ENCODE measurements at places on chromosomes 12 and 14.

DNA sequence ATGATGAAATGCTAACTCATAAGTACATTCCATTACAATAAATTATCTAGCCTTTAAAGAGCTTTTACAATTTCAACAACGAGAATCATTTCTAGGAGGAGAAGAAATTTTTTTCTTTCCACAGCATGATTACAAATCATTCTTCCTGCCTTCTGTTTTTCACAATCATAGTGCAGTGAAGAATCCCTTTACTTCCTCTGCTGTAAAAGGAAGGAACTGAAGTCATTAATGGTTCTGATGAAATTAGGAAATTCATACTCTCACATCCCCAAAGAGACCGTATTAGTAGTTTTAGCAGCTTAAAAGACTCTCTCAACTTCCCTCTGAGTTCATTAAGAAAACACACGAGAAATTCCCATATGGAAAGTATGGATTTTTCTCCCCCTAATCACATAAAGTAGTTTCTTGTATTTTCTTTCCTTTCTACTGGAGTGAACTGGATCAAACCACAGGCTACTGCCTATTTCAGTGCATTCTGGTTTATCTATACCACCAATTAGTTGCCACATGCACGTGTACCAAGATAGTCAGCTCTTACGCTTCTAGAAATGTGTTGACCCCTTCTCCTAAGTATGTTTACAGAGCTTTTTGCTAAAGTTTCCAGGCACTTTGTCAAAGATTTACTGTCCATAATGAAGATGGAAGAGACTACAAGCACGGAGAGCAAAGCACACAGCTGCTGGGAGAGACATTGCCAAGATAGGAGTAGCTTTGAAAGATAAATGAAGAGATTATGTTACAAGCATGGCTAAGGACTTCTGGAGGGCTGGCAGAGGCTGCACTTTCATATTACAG, 58.9 kb upstream of the KITLG start:
- peak; percentile 76 for DNase-seq

DNA sequence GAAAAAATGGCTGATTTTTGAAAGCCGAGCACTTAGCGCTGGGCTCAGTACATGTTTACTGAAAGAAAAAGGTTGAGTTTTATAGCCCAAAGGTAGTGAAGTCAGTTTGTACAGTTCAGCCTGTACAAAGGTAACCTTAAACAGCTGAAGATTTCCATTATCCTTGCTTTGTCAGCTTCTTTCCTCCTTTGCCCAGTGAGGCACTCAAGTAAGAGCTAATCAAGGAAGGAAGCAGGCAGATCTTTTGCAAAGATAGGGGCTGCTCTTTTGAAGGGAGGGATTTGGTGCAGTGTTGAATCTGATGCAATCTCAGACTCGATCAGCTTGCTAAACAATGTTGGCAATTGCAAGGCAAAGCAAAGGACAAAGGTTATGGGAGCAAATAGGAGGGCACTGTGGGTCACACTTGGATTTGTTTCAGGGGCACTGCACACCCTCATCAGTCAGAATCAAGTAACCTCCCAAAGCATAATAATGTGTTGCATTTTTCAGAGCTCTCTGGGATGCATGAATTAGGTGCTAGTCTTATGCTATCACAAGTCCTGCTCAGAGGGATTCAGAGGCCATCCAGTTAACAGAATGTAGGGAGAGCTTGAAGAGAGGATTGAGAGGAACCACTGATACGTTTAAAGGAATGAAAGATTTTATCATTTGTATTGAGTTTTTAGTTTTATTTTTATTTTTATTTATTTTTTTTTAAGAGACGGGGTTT, 44.4 kb downstream of the ANO6 start:
- peak; percentile 46 for DNase-seq

- no peak for DNase-seq
These were observed 652 bp upstream of the SELPLG start for GRCh38 chr12:108634341-108634751.

DNA sequence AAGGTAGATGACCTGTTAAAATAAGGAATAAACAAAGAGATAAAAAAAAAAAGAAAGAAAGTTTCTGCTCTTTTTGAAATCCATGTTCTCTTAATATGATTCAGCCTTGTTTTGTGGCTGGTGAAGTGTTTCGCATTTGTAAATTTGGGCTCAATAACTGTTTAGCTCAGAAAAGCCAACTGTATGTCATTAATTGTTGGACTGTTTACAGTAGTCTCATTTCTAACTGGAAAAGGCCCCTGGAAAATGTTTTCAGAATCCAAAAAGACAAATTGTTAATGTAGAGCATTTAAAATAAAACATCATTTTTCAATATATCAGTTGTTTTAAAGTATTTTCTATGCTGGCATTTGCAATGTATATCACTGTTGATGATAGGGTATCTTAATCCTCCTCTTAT, 47.4 kb upstream of the DYRK2 start:
- no peak for DNase-seq

- no peak for DNase-seq
These were observed 44.9 kb downstream of the KRT80 start for GRCh38 chr12:52146822-52147366.

GRCh38 chr14:88535149-88535548, 19.7 kb downstream of the PTPN21 start:
- DNase-seq: no peak

GRCh38 chr12:95522692-95523091, 28.6 kb downstream of the USP44 start:
- no peak for DNase-seq

DNA sequence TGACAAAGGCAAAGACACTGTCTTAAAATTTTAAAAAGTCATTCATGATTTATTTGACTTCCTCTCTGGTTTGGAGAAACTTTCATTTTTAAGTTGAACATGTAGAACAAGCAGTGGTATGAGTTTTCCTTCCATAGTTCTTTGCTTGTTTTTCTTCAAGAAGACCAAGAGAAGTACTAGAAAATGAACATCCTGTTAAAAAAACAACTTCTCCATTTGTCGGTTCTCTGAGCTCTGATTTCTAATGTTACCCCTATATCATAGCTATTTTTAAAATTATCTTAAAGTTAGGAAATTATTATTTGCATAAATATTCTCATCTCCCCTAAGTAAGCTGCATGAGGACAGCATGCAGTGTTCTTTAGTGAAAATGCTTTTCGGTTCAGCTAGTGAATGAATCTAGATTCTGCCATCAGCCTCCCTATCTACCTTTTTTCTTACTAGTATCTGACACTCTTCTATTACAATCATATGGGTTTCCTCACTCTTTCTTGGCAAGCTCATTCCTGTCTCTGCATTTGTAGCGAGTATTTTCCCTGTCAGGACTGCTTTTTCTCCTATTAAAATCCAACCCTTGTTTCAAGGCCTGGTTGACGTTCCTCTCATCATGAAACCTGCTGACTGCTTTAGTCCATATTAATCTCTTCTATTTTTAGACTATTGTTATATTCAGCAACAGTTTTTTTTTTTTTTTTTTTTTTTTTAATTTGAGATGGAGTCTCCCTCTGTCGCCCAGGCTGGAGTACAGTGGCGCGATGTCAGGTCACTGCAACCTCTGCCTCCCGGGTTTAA, 15.8 kb downstream of the DIP2B start:
- DNase-seq: no peak

GRCh38 chr14:104766863-104767633, 14.1 kb downstream of the SIVA1 start:
- no peak for DNase-seq

- peak; percentile 74 for DNase-seq
These were observed 363.4 kb downstream of the NUAK1 start for GRCh38 chr12:105775343-105775742.

DNA sequence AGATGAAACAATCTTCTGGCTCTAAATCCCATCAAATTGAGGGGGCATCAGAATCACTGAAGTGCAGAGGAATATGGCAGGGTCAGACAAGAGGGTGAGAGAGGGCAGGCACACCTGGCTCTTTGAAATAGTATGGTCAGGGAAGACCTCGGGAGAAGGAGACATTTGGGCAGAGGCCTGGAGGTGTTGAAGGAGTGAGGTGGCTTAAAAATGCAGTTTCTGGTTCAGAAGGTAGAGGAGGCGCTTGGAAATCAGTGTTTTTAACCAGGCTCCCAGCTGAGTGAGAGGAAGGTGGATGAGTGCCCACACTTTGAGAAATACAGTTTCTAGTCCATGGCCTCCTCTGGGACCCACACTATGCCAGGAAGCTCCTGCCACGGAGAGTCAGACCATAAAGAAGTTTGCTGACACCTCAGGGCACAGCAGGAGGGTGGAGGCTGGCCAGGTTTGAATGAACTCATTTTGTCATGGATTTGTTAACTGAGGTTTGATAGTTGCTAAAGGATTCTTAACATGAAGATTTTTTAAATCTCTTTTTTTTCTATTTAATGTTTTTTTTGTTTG, 20.1 kb downstream of the NID2 start:
- peak; percentile 80 for DNase-seq

GRCh38 chr14:99552572-99553216, 51.3 kb downstream of the CCDC85C start:
- no peak for DNase-seq

DNA sequence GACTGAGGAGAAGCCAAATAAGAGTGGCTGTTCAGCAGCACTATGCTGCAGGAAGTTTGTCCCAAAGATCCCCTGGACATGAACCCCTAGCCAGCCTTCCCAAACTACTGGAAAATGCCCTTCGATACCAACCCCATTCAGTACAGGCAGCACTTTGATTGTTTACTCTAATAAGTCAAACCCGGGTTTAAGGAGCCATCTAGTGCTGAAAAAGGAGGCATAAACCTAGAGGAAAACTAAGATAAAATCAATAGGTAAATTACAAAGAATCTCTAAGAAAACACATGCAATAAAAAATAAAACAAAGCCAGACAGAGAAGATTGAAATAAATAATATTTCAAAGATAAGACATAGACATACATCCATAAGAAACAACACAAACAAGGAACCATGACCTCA, 771.6 kb downstream of the RPS29 start:
- DNase-seq: no peak

- no peak for DNase-seq
These were observed 37.2 kb upstream of the YY1 start for GRCh38 chr14:100201701-100202100.

DNA sequence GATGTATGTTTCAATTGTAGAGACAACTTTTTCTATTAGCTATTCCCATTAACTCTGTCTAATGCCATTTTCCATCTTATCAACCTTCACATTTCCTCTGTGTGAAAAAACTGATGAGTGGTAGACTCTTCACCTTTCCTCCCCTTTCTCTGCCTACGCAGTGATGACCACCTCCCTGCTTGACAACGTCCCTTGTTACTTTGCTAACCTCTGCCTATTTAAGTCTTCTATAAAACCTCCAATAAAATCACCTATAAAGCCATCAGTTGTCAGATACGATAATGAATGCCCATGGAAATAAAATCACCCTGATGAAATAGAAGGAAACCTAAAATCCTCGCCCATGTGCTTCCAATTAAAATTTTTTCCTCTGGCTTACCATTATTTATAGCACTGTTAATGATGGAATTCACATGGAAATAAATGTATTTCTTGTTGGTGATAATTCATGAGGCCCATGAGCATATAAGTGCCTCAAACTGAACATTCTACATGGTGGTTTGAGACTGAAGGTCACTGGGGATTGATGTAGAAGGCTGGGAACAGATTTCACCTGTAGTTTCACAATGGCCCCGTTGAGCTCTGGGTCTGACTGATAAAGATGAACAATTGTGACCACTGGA, 1454.0 kb upstream of the SEL1L start:
- peak; percentile 22 for DNase-seq

DNA sequence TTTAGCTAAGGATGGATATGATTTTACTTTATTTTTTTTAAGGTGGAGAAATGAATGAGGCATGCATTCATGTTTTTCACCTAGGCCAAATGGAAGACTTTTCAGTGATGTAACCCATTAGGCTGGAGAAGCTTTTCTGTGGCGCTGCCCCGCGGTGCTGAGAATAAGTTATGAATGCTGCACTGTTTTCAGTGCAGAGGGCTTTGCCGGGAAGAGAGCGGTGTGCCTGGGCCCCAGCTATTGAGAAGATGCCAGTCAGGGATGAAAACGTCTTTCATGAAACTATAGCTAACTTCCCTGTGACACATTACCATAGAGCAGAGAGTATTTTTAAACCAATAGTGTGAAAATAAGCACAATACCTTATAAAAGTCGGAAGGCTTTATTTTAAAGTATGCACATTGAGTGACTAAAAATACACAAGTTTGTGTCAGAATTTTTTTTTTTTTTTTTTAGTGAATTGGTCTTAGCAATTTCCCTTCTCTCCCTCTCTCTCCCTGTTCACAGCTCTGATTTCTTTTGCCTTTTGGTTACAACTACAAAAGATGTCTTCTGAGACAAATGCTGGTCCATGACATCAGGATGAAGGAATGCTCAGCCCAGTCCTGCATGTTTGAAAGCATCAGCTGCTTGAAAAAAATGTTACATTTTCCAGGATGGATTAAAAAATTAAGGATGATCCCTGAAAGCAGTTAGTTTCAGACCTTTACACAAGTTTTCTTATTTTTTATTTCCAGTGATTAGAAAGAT, 48.3 kb downstream of the NPAS3 start:
- peak; percentile 68 for DNase-seq

- no peak for DNase-seq
These were observed 19.1 kb upstream of the TBX3 start for GRCh38 chr12:114703060-114703493.

DNA sequence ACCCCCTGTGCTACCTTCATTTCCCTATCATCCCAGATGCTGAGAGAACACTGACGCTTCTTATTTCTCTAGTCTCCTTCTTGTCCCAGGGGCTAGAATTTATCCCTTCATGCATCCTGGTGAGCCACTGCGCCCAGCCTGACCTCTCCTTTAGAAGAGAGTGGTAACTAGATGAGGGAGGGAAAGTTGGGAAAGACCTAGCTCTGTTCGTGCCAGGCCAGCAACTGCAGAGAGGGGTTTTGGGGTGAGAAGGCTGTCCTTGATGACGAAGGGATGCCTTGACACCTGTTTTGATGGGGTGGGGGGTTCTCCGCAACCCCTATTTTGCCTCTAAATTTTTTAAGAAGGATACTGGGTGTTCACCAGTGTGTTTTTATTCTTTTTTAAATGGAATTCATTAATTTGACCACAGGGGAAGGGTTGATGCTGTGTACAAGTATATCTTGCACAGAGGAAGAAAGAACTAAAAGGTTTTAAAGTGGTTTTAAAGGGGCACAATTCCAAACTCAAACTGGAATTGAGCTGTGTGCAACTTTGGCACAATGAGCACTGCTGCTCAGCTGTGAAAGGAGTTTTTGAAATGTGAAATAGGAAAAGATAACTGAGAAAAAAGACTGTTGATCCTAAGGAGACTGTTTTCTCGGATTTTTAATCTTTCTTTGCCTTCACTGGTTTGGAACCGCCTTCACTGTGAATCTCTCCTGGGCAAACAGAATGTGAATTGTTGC, 7.0 kb upstream of the MMP19 start:
- no peak for DNase-seq

- DNase-seq: no peak
These were observed 100.9 kb upstream of the PKP2 start for GRCh38 chr12:32997471-32997870.

- DNase-seq: no peak
These were observed 876.9 kb upstream of the FBXO33 start for GRCh38 chr14:40309124-40309523.

DNA sequence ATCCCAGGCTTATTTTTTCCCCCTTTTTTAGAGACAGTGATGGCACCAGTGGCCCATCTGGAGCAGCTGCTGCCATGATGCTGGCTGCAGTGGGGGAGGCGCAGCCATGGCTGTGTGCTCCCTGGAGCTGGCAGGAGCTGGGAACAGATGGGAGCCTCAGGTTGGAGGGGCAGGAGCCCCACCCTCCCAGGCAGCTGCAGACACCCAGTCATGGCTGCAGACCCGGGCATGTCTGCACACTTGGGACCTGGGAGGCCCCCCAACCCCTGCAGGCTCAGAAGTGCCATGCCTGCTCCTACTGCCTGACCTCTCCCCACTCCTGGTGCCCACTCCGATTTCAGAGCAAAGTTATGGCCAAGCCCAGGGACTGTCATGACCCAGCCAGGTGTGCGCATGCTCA, 25.1 kb downstream of the CDKL1 start:
- DNase-seq: no peak

GRCh38 chr12:121765573-121765972, 27.9 kb downstream of the RHOF start:
- DNase-seq: peak; percentile 95

Measured in fibroblast of upper back skin (primary cell).